ENCODE measurements at places on chromosomes 1 and 21.
A peak's percentile ranks its signal among the peaks of the same experiment; 100 is the strongest.

- DNase-seq: peak; percentile 66
These were observed 64.3 kb downstream of the PRKAA2 start for GRCh38 chr1:56709269-56709880.

DNA sequence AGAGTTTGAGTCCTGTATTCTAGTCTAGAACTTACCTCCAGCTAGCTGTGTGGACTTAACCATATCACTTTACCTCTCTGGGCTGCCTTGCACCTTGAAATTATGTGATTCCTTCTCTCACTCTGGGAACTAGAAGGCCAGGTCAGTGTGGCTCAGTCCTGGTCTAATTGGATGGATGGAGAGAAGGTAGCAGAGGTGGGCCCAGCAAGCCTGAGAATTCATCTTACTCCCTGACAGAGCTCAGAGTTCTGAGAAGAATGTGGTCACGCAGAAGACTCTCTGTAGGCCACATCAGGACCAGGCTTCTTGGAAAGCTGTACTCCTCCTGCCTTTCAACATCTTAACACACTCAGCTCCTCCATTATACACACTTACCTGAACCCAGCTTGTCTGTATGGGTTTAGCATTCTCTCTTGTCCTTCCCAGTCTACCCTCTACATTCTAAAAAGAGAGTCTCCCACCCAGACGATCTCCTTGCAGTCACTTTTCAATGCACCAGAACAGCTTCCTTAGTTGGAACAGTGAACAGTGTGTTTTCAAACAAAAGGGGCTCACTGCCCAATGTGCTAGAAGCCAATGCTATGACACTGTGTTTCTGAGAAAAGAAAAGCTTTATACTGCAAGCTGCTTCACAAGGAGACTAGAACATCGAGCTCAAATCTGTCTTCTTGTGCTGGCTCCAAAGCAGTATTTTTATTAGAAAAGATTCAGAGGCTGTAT, 60.5 kb downstream of the CAPN9 start:
- no peak for DNase-seq

- DNase-seq: peak; percentile 18
These were observed 6.0 kb upstream of the IFNLR1 start for GRCh38 chr1:24193046-24193445.

DNA sequence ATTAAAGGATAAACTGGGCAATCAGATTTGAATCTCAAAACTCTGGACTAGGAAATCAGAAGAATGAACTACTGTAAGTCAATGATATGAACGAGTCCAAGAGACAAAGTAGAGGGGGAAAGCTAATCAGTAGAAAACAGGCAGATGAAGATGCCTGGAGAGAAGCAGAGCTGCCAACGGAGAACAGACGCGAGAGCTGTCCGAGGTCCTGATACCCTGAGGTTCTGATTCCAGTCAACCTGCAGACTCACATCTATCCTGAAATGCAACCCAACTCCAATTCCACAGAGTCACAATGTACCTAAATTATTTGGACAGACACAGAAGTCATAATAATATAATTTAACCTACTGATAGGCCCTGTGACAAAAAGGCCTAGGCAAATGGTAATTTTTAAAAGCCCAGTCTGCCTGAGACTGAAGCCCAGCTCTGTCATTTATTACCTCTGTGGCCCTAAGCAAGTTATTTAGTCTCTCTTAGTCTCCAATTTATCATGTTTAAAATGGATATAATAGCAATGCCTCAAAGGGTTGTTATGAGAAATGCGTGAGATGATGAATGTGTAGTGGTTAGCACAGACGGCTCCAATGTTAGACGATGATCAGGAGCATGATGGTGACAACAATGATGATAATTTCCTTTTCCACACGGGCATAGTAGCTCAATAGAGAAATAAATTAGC, 33.4 kb downstream of the RGS7 start:
- DNase-seq: peak; percentile 22

GRCh38 chr21:37915497-37915911, 753 bp downstream of the KCNJ6 start:
- DNase-seq: peak; percentile 18
